ENCODE measurements at places on chromosomes 6 and 20. TPM values are rescaled to one million over a fixed set of nuclear protein-coding genes. Genes with fewer than 3 reads are reported as not detected.

Gene SLC17A3
- total RNA-seq: not detected

DNA sequence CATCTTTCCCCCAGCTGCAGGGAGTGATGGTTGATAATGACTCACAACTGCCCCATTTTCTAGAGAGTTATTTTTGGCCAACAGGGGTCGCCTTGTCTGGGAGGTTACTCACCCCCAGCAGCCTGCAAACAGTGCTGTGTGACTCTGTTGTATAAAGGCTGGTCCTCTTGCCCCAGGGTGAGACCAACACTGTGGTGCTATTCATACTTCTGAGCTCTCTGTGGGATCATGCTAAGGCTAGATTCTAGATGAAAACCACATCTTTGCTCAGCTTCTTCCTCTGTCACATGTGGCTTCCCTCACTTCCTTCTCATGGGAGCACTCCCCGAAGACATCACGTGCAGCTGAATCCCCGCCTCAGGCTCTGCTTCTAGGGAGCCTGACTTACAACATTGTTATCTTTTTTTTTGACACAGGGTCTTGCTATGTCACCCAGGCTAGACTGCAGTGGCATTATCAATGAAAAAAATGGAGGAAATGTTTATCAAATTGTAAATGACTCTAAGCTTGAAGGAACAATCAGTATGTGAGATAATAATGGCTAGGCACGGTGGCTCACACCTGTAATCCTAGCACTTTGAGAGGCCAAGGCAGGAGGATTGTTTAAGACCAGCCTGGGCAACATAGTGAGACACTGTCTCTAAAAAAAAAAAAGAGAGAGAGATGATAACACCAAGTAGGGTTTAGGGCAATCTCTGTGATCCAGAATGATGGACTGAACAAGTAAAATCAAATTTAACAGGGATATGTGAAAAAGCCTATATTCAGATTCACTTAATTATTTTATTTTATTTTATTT lies 55.7 kb upstream of the SLC23A2 start:
- no peaks in the 10 kb centered on the region for H3K36me3 ChIP-seq
- H3K27ac ChIP-seq: no peak overlapping the region
- no peaks in the 10 kb centered on the region for H3K27me3 ChIP-seq
- DNase-seq: no peak

Gene LY6G6C
- total RNA-seq: not detected

Gene C6orf163
- 3.5 TPM for total RNA-seq

DNA sequence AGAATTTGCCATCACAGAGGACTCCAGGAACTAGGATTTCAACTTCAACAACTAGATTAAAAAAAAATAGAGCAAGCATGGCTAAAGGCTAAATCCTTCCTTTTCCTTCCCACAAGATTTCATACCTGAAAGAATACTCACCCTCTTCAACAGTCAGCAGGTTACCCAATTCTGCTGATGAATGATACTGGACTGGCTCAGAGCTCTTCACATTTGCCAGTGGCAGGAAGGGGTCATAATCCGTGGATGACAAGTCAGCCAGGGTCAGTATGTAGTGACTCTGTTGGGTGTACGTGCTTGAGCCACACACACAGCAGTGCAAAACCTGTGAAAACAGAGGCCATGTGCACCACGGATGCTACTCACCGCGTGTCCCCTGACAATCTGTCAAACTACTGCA lies 152.9 kb downstream of the INSM1 start:
- no peak overlapping the region for H3K27ac ChIP-seq
- H3K27me3 ChIP-seq: no peaks in the 10 kb centered on the region
- no peak overlapping the region for H3K4me3 ChIP-seq

- H3K27ac ChIP-seq: no peak overlapping the region
- no peak overlapping the region for H3K4me3 ChIP-seq
- no peaks in the 10 kb centered on the region for H3K4me1 ChIP-seq
- H3K36me3 ChIP-seq: no peaks in the 10 kb centered on the region
- no peaks in the 10 kb centered on the region for H3K27me3 ChIP-seq
Measured at GRCh38 chr6:77231438-77232305, 231.6 kb downstream of the HTR1B start.

Gene LSM2
- total RNA-seq: 32.6 TPM

- H3K36me3 ChIP-seq: no peaks in the 10 kb centered on the region
- DNase-seq: no peak
- H3K4me1 ChIP-seq: no peaks in the 10 kb centered on the region
- no peak overlapping the region for H3K27ac ChIP-seq
- H3K4me3 ChIP-seq: no peak overlapping the region
- H3K27me3 ChIP-seq: no peaks in the 10 kb centered on the region
Measured at GRCh38 chr6:119894811-119895210, 545.2 kb upstream of the MAN1A1 start.

GRCh38 chr6:21115111-21115510 lies 478.4 kb upstream of the SOX4 start:
- DNase-seq: no peak
- no peak overlapping the region for H3K27ac ChIP-seq
- H3K4me3 ChIP-seq: no peak overlapping the region
- H3K27me3 ChIP-seq: no peaks in the 10 kb centered on the region
- peaks cover 7% of the 10 kb centered on the region for H3K4me1 ChIP-seq
- no peaks in the 10 kb centered on the region for H3K36me3 ChIP-seq

DNA sequence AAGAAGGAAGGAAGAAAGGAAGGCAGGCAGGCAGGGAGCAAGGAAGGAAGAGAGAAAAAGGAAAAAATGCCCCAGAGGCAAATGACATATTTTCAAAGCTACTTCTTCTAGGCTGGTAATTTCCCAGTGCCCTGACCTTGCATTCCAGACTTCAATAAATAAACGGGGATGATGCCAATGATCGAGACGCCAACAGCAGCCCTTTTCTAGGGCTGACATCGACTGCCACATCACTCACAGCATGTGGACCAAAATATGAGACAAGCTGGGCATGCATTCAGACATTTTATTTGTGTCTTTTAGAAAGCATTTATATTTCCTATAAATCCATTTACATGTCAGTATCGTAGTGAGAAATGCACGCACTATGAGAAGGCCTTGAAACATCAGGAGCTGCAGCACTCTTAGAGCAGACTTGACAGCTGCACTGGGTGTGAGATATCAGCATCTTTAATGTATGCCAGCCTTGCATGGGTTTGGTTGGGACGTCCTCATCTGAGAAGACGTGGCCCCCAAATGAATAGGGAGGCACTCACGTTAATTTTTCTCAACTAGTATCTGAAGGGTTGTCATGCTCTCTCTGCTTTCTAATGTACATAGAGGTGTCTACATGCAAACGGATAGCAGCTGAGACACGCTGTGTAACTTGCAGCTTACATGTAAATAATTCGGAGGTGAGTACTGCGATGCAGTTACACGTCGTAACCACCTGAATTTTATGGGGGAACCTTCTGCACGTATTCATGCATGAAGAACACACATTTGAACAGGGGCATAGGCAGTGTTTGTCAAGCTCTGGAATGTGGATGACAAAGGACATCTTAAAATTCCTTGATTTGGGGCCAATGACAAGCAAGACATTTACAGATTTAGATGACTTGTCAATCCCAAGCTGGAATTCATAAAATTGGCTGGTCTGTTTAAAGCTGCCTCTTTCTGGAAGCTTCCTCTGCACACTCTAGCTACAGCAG lies 149.1 kb upstream of the AGPAT4 start:
- no peaks in the 10 kb centered on the region for H3K27me3 ChIP-seq
- no peak overlapping the region for H3K4me3 ChIP-seq
- DNase-seq: no peak
- H3K4me1 ChIP-seq: no peaks in the 10 kb centered on the region
- H3K36me3 ChIP-seq: no peaks in the 10 kb centered on the region
- H3K27ac ChIP-seq: no peak overlapping the region

- no peak overlapping the region for H3K4me3 ChIP-seq
- H3K27me3 ChIP-seq: no peaks in the 10 kb centered on the region
- no peak for DNase-seq
Measured at GRCh38 chr6:81861281-81861680, 108.8 kb upstream of the TENT5A start.

Gene CAP2
- total RNA-seq: 15.1 TPM

GRCh38 chr20:40638414-40638813 lies 50.6 kb downstream of the MAFB start:
- H3K36me3 ChIP-seq: no peaks in the 10 kb centered on the region
- H3K4me3 ChIP-seq: no peak overlapping the region

DNA sequence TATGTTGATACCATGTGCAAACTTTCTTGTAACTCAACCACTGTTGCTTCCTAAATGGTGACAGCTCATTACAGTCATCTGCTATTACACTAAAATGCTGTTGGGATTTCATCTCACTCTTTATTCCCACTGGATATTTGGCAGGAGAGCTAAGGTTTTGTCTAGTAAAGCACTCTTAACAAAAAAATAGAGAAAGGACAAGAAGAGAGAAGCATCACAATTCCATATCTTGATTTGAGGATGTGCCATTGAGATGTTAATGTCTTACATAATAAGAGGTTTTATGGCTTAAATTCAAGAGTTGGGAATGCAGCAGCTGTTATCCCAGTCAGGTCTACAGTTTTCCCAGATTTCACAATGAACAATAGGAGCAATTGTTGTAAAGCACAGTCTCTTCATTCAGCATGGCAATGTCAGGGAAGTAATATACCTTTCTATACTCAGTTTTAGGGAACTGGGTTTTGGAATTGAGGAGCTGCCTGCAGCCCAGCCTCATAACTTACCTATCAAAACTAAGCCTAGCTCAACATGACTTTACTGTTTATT lies 134.9 kb downstream of the ISM1 start:
- H3K4me1 ChIP-seq: no peaks in the 10 kb centered on the region
- no peaks in the 10 kb centered on the region for H3K36me3 ChIP-seq
- H3K4me3 ChIP-seq: no peak overlapping the region

DNA sequence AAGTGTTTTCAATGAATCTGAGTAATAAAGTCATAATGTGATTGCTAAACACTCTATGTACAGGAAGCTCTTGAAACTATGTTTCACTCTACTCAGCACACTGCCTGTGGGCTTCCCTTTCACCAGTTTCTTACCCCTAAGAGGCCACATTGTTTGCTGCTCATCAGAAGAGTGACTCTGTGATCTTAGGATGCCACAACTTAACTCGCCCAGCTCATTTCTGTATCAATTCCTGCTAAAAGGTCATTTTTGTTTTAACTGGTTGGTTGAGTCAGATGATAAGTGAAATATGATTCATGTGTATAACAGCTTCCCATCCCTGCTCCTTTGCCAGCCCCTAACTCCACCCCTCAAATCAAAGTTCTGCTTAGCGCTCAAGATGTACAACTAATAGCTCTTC lies 9.8 kb upstream of the NDUFAF4 start:
- no peak overlapping the region for H3K4me3 ChIP-seq
- no peaks in the 10 kb centered on the region for H3K36me3 ChIP-seq
- no peaks in the 10 kb centered on the region for H3K4me1 ChIP-seq
- no peak overlapping the region for H3K27ac ChIP-seq
- DNase-seq: no peak

- no peak overlapping the region for H3K27ac ChIP-seq
- H3K4me3 ChIP-seq: no peak overlapping the region
- no peaks in the 10 kb centered on the region for H3K27me3 ChIP-seq
- no peak for DNase-seq
- H3K4me1 ChIP-seq: no peaks in the 10 kb centered on the region
- no peaks in the 10 kb centered on the region for H3K36me3 ChIP-seq
Measured at GRCh38 chr6:43940393-43941087, 170.5 kb downstream of the VEGFA start.

Gene SLC22A3
- 5.9 TPM for total RNA-seq

DNA sequence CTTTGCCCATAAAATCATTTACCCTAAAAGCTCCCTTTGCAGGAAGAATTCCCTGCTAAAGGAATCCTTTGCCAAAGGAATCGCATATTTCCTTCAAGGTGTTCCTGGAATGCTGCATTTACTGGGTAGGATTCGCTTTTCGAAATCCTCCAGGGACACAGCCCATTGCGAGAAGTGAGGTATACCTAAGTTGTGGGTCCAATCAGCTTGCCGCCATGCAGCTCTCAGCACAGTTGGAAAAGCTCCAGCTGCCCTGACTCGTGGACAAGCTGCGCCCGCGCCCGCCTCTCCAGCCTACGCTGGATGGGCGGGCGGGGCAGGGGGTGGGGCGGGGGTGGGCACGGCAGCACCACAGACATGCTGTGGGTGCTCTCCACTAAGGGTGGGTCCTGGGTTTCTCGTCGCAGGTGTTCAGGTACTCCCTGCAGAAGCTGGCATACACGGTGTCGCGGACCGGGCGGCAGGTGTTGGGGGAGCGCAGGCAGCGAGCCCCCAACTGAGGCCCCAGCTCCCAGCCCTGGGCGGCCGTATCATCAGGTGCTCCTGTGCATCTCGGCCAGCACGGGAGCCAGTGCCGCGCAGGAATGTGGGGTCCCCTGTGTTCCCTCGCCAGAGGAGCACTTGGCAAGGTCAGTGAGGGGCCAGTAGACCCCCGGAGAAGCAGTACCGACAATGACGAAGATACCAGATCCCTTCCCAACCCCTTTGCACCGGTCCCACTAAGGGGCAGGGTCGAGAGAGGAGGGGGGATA lies 1.4 kb downstream of the NNAT start:
- no peak for DNase-seq
- peak overlapping the region; percentile 25 for H3K27ac ChIP-seq
- H3K36me3 ChIP-seq: peaks cover 2% of the 10 kb centered on the region
- peak overlapping the region; percentile 23 for H3K4me3 ChIP-seq
- H3K27me3 ChIP-seq: no peaks in the 10 kb centered on the region

Gene CD109
- 13.3 TPM for total RNA-seq

- DNase-seq: no peak
- H3K4me3 ChIP-seq: no peak overlapping the region
- H3K27ac ChIP-seq: no peak overlapping the region
- H3K27me3 ChIP-seq: no peaks in the 10 kb centered on the region
- H3K4me1 ChIP-seq: no peaks in the 10 kb centered on the region
- H3K36me3 ChIP-seq: no peaks in the 10 kb centered on the region
Measured at GRCh38 chr20:8522168-8522567, 390.1 kb downstream of the PLCB1 start.

DNA sequence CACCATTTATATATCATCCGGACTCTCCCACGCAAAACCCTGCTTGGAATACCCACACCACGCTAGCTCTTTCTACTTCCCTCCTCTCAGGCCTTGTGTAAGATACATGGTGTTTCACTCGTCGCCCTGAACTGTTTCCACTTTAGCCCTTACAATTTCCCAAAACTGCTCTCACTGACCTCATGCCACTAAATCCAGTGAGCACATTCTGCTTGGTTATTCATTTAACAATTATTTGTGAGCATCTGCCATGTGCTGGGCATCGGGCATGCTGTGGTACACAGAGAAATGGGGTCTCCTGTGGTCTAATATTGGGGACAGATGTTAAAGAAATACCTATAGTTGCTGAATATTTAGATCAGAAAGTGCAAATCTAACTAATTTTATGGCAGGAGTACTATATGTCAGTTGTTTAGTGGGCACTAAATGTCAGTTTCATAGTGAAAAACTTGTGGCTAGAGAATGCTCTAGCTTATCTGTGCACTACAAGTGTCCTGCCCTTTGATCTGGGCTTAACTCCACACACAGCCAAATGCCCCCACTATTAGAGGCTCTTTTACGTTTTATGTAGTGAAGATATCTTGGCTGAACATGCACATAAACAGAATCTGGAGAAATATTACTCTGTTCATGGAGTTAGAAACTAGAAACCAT lies 41.0 kb downstream of the PLEKHG1 start:
- H3K36me3 ChIP-seq: no peaks in the 10 kb centered on the region
- no peak overlapping the region for H3K4me3 ChIP-seq
- no peak overlapping the region for H3K27ac ChIP-seq
- DNase-seq: no peak

All from breast epithelium (tissue), 4 donors.